ENCODE measurements at places on chromosomes 5 and 9.

DNA sequence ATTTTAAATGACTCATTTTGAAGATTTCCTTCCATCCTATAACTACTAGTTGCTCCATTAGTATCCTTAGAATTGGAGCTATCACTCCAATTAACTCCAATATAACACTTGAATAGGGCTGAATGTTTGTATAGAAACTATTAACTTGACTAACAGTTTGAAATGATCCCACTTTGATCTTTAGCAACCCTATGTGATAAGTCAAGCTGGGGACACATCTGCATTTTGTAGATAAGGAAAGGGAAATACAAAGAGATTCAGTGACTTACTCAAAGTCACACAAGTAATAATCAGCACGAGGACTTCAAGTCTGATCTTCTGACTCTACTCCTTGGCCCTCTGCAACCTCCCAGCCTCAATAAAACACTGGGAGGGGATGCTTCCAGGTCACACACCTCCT lies 101.1 kb downstream of the TMEM215 start:
- DNase-seq: no peak

DNA sequence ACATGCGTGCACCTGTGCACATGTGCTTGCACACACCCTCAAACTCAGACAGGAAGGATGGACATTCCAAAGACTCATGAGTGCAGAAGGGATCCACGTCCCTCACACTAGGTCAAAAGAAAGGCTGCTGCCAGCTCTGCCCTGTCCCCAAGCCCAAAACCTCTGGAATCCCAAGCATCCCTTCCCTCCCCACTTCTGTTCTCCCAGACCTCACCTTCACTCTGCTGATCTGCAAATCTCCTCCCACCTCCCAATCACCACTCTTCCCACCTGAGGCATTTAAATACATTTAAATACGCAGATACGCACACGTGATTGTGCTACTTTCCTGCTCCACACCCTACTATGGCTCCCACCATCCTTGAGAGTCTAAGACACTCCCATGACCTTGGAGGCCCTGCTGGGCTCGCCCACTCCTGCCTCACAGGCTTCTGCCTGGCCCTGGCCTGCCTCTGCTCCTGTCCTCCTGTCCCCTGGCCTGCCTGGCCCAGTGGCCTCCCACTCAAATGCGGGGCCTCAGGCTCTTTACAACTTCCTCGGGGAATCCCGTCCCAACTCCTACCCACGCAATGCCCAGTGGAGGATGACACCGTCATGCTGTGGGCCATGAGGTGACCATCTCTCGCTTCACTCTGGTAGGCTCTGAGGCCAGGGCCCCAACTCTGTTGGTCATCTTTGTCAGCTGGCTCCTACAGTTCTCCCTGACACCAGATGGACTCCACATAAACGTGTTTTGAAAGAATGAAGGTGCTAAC lies 478.4 kb upstream of the DAP start:
- no peak for DNase-seq

GRCh38 chr5:172479034-172479783 lies 24.9 kb upstream of the SH3PXD2B start:
- no peak for DNase-seq

GRCh38 chr5:161946911-161947310 lies 99.0 kb downstream of the GABRA1 start:
- no peak for DNase-seq

- DNase-seq: no peak
These were observed 69.7 kb downstream of the SH3GL2 start for GRCh38 chr9:17648516-17648915.

GRCh38 chr5:6902094-6902493 lies 188.9 kb downstream of the TENT4A start:
- no peak for DNase-seq

- no peak for DNase-seq
These were observed 48.8 kb downstream of the NTNG2 start for GRCh38 chr9:132210472-132211145.

DNA sequence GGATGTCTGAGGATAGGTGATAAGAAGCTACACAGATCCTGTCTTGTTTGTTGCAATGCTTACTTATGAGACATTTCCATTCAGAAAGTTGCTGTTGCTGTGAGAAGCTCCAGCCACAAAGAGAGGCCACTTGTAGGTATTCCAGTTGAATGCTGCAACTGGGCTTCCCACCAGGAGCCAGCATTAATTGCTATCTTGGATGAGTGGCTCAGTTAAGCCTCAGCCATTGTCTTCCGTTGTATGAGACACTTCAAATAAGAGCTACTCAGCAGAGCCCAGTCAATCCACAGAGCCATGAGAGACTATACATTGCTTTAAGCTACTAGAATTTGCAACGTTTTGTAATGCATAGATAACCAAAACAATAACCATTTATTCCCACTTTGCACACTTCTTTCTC lies 104.3 kb upstream of the ARRDC3 start:
- DNase-seq: no peak

GRCh38 chr5:101346906-101347305 lies 443.8 kb upstream of the ST8SIA4 start:
- DNase-seq: no peak

GRCh38 chr5:134508521-134509195 lies 16.8 kb upstream of the JADE2 start:
- no peak for DNase-seq

DNA sequence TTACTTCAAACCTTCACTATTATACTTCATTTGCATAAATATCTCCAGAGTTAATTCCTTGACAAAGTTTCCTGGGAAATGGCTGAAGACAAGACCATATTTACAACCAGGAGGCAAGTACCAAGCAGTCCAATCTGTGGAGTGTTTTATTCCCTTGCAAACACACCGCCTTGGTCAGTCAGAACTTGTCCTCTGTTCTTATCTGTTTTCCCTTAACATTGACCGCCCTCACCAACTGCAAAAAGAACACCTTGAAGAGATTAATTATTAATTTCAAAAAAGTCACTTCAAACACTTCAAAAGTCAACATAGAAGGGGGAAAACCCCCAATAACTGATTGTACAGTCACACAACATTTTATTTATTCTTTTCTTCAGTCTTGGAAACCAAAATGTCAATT lies 269.0 kb upstream of the RGMB start:
- DNase-seq: no peak

DNA sequence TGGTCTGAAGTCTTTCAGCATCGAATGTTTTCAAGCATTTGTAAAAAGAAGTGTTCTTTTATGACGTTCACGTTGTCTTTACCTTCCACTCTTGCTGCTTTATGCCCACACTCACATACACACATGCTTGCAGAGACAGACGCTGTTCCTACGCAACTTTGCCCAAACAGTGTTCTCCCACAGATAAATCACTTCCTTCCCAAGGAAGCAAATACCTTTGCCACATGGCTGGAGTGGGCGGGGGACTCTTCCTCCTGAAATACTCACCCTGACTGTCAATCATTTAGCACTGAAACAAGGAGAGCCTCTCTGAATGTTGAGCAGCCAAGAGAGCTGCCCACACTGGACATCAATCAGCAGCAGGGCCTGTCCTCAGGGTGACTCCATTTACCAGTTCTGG lies 22.4 kb upstream of the ASTN2 start:
- no peak for DNase-seq

DNA sequence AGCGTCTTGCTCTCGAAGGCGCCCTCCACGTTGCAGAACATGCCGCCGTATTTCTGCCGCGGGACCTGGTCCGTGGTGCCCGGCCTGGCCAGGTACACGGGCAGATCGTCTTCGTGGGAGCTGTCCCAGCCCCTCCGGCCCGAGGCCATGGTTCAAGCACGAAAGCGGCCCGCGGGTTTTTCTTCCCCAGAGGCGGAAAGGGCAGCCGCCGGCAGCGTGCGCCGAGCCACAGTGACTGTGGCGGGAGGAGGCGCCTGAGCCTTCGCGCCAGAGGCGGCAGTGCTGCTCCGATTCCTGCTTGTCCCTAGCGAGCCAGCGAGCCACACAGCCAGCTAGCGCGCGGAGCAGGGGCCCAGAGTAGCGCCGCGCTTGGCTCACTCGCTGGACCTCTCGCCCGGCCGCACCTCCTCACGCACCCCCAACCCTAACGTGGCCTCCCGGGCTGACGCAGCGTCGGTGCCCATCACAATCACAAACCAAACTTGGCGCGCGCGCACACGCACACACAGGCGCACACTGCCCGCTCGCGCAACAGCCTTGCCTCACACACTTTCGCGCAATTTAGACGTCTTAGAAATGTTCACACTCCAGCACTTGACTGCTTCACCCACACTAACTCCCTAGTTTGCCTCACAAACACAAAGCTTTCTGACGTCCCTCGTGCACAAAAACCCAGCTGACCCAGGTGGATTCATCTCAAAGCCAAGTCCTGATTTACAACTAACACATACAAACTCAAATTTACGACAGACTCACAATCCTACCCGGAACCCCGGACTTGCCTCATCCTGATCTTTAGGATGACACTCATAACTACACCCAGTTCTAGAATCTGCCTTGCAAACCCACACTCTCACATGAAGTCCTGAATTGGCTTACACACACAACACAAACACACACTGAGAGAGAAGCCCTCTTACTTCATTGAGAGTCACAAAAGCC lies at the start of gene DPYSL3:
TSS of gene DPYSL3 (minus strand) at position 359 of the 942 bp plus-strand sequence. CDS start at position 149, 210 bp downstream.
- DNase-seq: no peak

- DNase-seq: no peak
These were observed 151.6 kb downstream of the SLIT3 start for GRCh38 chr5:169149317-169149716.

GRCh38 chr5:68699966-68700365 lies 393.8 kb upstream of the SLC30A5 start:
- DNase-seq: no peak

DNA sequence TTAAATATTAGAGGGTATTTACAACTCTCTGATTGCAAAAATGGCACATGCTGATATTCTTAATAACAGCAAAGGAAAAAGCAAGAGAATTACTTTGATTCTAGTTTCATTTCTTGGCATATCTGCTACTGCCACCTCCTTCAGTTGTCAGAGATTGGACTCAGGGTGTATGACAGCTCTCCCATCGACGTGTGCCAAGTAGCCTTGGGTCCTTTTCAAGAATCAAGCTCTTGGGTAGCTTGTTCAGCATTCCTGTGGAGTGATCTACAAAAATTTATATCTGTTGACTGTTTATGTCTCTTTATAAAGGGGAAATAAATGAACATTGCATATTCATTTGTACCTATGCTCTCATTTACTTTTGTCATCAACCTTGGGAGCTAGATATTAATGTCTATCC lies 315.6 kb downstream of the PRR16 start:
- no peak for DNase-seq

GRCh38 chr9:117714282-117714681 lies 10.1 kb downstream of the TLR4 start:
- DNase-seq: no peak

- DNase-seq: no peak
These were observed 121.4 kb downstream of the ENC1 start for GRCh38 chr5:74519161-74519571.

- no peak for DNase-seq
These were observed 57.6 kb downstream of the ANKRD55 start for GRCh38 chr5:56175488-56175887.

DNA sequence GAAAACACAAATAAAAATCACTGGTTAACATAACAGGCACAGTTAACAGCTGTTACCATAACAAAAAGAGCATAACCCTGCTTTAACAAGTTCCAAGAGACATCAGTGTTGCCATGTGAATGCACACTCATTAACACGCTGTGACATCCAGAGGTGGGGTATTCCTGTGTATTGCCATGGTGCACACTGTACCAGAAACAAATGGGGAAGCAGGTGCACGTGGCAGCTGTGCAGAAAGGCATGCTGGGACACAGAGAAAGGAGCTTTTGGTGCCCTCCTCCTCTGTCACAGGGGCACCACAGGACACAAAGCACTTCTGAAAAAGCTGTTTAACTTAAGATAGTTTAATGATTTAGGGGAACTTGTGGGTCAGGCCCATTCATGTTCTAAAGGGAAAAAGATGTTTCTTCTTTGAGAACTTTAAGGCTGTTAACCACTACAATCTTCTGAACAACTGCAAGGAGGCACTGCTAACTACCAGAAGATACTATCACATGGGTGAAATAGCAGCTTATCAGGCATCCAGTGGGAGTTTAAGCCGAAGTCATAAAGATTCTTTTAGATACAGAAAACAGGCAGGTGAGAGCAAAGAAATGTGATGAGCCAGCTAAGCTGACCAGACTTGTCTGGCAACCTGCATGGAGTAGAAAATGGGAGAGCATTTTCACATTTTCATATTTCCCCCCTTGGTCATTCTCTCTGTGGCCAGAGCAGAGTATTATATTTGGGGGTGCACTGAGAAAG lies 56.4 kb upstream of the GOLPH3 start:
- DNase-seq: no peak

DNA sequence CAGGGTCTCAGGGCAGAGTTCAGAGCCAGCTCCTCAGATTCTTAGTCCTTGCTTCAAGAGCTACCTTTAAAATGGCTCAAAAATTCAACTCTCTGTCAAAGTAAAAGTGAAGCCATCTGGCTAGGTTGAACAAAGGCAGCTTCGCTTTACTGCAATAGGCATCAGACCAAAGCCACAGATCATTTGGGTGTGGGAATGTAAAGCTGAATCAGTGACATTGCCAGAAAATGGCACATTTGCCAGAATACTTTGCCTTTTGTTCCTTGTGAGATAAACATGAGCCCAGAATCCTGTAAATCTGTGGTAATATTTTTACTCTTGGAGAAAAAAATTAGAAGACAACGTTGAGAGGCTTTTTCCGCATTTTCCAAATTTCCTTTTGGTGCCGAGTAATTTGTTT lies 210.5 kb downstream of the PALM2AKAP2 start:
- no peak for DNase-seq

DNA sequence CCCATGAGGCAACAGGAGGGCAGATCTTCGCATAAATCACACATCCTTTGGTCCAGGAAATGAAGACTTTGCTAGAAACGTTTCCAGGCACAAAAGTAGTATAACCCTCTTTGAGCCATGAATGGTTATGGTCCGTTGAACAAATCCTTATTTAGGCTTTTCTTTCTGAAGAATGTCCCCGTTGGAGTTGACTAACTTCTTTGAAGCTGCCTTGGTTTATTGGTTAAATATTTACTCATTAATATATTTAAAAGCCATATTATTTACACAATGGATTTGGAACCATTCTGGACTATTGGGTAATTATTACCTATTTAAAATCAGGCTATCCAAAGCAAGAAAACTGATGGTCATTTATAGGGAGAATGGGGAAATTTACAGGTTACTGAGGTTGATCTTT lies 347.6 kb upstream of the SLC30A5 start:
- no peak for DNase-seq

GRCh38 chr9:70561111-70561510 lies 146.7 kb upstream of the KLF9 start:
- no peak for DNase-seq

DNA sequence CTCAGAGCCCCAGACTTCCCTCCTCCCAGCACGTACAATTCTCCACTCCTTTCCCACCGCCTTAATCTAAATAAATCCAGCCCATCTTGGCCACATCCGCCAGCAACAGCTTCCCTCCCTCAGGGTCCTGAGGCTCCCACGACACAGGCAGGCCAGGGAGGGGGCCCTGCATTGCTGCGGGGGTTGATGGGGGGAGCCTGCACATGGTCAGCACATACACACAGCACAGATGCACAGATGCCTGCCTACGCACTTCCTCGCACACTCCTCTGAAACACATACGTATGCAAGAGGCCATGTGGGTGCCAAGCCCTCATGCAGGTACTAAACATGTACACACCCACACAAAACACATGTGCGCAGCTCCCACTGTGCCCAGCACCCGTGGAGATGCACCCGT lies 14.8 kb downstream of the PDGFRB start:
- no peak for DNase-seq

GRCh38 chr9:34403554-34404380 lies 27.1 kb upstream of the MYORG start:
- DNase-seq: no peak

All from cortex of kidney (tissue), 1 donor.